ENCODE measurements at places on chromosomes 12 and 14.

- DNase-seq, result no peak
These were observed 48.7 kb downstream of the RBM19 start for GRCh38 chr12:113917393-113917792.

DNA sequence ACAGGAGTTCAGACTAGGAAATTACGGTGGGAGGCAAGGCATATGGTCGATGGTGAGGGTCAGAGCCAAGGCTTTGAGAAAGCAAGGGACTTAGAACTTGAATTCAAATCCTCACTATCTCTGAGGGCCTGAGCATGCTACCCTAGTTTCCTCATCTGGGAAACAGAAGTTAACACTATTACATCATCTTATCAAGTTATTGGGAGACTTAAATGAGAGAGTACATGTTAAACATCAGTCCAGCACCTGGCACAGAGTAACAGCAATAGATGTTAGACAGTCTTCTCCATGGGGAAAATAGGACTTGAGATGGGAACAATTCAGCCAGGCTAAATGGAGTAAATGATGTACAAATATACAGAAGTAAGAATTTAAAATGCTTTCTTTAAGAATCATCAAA is 38.5 kb downstream of the SLC38A1 start:
- no peak for DNase-seq

GRCh38 chr12:100166232-100166631 is 23.6 kb upstream of the BLTP3B start:
- no peak for DNase-seq

DNA sequence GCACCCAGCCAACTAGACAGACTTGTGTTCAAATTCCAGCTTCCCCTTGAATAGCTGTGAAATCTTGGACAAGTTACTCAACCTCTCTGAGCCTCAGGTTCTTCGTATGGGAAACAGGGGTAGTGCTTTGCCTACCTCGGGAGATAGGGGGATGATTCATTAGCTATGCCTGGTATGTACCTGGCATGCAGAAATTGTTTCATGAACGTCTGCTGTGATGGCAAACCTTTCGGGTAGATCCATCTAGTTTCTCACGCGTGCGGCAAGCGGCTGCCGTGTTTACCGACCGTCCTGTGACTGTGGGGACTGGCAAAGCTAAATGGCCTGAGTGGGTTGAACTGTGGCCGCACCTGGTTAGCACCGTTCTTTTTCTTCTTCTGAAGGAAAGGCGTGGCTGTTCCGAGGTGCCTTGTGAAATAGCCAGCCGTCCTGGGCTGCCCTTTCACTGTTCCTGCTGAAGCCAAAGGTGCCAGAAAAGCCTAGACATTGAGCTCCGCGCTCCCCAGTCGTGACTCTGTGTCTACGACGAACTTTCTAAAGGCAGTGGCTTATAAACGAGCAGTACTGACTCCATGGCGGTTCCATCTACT is 40.6 kb upstream of the MED13L start:
- no peak for DNase-seq

DNA sequence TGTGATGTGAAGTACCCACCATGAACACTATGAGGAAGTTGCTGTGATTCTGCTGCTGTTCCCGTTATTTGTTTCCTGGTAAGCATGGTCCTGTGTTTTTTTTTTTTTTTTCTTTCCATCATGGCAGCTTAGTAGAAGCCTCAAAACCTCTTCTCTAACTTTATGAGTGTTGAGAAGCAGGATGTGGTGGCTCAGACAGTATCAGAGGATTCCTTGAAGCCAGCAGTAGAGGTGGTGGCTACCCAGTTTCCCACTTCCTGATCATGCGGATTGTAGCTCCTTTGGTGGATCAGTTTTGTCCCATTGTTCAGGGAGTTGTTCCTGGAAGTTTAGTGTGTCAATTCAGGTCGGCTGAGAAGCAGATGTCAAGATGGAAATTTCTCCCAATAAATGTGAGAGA is 175.8 kb downstream of the ATP23 start:
- no peak for DNase-seq

DNA sequence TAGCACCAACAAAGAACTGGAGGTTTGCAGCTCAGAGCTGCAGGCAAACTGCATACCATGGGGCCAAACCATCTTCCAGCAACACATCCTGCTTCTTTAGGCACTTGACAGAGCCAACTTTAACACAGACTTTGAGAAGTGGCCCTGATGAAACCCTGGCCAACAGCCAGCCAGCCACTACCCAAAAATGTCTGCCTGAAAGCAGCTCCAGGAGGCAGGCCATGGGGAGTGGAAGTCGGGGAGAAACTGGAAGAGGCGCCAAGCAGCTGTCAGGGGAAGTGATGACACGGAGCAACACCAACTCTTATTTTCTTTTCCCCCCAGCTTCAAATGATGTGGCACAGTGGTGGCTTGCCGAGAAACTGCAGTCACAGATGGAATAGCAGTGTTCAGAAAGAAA is 110.9 kb upstream of the PLXNC1 start:
- no peak for DNase-seq

DNA sequence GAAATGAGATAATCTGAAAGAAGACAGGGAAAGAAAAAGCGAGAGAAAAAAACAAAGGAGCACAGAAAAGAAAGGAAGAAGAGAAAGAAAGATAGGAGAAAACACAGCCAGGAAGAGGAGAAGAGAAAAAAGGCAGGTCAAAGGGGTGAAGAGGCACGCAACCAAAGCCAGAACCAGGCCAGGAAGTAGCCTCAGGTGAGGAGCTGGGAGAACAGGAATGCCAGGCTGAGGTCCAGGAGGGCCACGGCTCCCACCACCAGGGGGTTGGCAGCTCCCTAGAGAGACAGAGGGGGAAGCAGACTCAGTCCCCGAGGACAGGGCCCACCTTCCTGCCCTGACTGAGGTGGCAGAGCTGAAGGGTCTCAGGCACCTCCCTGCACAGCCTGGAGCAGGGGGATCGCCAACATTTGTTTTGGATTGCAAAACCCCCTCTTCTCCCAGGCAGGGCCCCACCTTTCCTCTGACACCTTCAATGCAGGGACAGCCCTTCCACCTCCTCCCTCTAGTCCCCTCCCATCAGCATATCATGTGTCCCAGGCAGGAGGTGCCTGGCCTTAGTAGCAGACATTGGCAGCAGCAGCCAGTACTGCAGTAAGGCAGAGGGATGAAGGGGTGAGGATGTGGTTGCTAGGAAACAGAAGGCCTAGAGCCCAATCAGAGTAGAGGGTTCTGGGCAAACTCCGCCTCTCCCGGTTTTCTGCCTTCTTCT is 2.0 kb upstream of the AP1G2 start:
- DNase-seq, result no peak

DNA sequence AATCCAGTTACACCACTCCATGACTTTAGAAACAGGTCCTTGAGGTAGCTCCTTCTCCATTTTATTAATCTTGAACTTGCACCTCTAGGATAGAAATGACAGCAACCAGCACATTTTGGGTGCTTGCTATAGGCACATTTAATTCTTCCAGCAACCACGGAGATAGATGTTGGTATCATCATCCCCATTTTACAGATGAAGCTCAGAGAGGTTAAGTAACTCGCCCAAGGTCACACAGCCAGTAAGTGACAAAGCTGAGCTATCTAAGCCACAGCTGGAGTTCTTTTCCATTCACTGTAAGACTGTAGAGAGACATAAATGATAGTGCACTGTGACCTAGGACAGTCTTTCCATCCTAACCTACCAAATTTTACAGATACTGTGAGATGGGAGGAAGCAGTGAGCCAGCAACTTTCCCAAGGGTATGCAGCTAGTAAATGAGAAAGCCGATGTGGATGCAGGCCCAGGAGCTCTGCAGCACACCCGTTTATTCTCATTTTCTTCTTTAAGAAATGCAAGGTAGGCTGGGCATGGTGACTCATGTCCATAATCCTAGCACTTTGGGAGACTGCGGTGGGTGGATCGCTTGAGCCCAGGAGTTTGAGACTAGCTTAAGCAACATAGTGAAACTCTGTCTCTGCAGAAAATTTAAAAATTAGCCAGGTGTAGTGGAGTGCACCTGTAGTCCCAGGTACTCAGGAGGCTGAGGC is 103.2 kb downstream of the TBX5 start:
- DNase-seq, result no peak

- DNase-seq, result no peak
These were observed 48.3 kb downstream of the SPATS2 start for GRCh38 chr12:49415521-49415970.

DNA sequence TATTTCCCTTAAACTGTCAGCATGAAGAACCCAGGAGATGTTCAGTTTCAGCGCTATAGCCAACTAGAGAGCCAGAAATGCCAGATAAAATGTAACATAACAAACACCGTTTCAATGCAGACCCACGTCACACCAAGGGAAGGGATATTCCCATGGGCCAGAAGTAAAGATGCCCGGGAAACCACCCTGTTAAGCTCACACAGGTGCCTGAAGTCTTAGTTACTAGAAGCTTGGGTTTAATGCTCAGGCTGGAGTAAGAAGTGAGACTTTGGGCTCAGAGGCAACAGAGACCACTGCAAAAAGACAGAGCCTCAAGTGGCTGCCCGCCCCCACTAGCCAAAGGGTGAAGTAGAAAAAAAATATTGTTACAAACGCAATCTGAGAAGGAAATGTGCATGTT is 52.3 kb downstream of the SYNE3 start:
- no peak for DNase-seq

GRCh38 chr12:93318720-93319522 is 58.8 kb upstream of the NUDT4 start:
- DNase-seq, result no peak

DNA sequence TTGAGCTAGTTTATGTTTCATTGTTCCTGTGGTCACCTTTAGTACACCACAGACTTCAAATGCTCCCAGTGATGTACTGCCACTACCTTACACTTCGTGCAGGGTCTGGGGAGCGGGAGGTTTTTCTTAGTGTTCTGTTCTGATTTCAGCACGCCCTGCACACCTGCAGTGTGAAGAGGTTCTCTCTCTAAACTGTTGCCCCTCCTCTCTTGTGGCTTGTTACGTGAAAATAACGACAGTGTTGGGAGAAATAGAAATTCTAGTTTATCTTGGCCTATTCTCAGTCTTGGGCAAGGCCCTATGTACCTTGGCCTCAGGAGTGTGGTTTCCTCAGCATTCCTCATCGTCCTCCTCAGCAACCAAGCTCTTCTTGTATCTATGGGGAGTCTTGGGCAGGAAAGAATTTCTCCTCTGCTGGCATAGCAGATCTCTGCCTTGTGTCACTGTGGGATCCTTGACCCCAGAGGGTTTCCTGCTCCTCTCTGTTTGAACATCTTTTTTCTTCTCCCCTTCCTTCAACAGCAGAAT is 48.6 kb downstream of the EIF2S3B start:
- no peak for DNase-seq

GRCh38 chr14:104638190-104638589 is 33.6 kb upstream of the TMEM179 start:
- DNase-seq, result no peak

- DNase-seq, result no peak
These were observed 514.6 kb downstream of the FUT8 start for GRCh38 chr14:65926935-65927700.

- no peak for DNase-seq
These were observed 83.4 kb downstream of the GTF2A1 start for GRCh38 chr14:81137316-81137715.

GRCh38 chr12:127179176-127179575 is 1087.8 kb upstream of the TMEM132C start:
- DNase-seq, result no peak

- no peak for DNase-seq
These were observed 24.7 kb upstream of the MAP1LC3B2 start for GRCh38 chr12:116534311-116535121.

- DNase-seq, result no peak
These were observed 27.2 kb upstream of the RESF1 start for GRCh38 chr12:31931796-31932715.

DNA sequence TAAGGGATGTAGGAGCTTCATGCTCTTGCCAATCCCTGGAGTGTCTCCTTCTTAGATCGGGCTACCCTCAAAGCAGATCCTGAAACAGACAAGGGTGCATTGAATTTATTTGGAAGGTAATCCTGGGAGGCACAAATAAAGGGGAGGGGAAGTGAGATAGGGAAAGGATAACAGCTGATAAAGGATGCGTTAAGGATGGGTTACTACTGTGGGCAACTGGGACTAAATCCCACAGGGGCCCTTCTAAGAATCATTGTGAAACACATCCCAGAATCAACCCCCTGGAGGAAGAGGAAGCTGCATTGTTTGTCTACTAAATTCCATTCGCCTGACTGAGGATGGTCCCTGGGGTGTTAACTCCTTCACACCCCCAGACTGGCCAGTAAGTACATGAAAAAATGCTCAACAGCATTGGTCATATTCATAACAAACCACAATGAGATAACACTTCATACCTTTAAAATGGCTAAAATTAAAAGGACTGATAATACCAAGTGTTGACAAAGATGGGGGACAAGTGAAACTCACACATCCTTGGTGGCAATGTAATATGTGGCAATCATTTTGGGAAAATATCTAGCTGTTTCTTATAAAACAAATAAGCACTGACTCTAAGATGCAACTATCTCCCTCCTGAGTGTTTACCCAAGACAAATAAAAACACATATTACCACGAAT is 37.0 kb upstream of the CMKLR1 start:
- DNase-seq, result no peak

DNA sequence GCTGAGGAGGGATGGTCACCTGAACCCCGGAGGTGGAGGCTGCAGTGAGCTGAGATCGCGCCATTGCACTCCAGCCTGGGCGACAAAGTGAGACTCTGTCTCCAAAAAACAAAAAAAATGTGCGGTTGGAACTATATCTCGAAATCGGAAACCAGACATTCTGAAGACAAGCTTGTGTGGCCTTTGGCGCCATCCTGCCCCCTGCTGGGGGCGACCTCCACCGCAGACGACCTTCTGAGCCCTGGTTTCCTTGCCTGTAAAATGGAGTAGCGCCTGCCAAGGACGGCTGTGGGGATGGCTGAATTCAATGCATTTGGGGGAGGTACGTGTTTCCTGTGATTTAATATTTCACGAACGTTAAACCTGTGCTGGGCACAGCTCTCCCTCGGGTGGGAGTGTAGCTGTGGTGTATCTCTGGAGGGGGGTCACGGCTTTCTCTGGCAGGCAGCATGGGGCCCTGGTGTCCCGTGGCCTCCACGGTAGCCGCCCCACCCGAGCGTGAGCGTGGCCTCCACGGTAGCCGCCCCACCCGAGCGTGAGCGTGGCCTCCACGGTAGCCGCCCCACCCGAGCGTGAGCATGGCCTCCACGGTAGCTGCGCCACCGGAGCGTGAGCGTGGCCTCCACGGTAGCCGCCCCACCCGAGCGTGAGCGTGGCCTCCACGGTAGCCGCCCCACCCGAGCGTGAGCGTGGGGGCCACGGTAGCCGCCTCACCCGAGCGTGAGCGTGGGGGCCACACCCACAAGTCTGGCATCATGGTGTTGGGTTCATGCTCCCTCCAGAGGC is 55.3 kb downstream of the LRCOL1 start:
- DNase-seq, result no peak

- DNase-seq, result no peak
These were observed 108.5 kb upstream of the MYL2 start for GRCh38 chr12:111028830-111029229.

- no peak for DNase-seq
These were observed 226.0 kb downstream of the DACT1 start for GRCh38 chr14:58863661-58864345.

GRCh38 chr14:36113341-36113740 is 63.2 kb downstream of the PTCSC3 start:
- DNase-seq, result no peak

GRCh38 chr12:30980955-30981662 is 54.6 kb downstream of the TSPAN11 start:
- DNase-seq, result no peak

Measured in stimulated activated CD4-positive, alpha-beta T cell treated with anti-CD3 and anti-CD28 coated beads, TNF-alpha, amount 100 ng/mL, for 1 hour (primary cell).